ENCODE measurements at places on chromosomes 3 and 15.

DNA sequence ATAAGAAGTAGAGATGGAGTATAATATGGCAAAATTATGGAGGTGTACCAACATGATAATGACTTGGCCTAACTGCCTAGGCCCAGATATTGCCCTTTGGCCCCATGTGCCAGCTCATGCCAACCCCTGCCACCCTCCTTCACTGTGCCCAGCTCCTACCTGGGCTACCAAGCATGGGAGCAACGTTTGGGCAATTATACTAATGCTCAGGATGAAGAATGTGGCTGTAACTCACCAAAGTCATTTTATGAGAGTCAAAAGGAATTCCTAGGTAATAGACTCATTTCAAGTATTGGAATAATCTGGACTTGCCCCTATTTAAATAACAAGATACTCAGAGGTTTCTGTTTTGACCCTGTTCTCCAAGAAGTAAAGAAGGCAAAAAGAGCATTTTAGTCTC, 240.2 kb upstream of the IL12A start:
- no peak for DNase-seq

DNA sequence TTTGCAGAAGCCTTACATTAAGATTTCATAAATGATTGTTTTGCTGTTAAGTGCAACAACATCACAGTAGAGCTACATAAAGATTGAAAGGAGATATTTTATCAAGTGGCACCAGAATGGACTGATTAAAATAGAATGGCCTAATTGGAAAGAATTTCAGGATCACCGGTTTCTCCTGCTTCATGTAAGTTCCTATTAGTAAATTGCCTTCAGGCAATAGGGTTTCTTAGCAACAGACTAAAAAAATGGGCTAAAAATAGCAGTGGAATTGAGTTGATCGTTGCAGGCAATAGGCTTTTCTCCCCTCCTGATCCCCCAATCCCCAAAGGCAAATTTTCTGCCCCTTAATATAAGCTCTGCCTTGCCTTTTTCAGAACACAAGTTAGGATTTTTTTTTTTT, 917 bp downstream of the LNP1 start:
- DNase-seq, result peak; percentile 53

DNA sequence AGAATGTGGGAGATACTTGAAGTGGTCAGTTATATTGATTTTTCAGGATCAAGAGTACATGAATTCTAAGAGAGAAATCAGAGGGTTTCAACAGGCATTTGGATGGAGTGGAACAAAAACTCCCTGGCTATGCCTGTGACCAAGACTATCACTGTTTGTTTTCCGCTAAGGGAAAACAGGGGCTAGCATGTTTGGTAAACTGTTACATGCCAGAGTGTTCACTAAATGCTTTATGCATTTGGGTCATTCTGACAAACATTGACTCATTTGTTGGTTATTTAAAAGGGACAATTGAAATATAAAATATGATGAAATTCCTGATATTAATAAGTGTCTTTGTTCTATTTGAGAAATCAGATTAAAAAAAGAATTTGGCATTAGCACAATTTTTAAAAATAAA, 603.9 kb upstream of the KCNMB2 start:
- DNase-seq, result no peak

GRCh38 chr15:86327230-86327865, 247.7 kb downstream of the AGBL1 start:
- DNase-seq, result no peak

- no peak for DNase-seq
Measured at GRCh38 chr3:53104762-53105161, 25.5 kb downstream of the RFT1 start.

GRCh38 chr3:111585217-111585616, 9.9 kb downstream of the ZBED2 start:
- no peak for DNase-seq

DNA sequence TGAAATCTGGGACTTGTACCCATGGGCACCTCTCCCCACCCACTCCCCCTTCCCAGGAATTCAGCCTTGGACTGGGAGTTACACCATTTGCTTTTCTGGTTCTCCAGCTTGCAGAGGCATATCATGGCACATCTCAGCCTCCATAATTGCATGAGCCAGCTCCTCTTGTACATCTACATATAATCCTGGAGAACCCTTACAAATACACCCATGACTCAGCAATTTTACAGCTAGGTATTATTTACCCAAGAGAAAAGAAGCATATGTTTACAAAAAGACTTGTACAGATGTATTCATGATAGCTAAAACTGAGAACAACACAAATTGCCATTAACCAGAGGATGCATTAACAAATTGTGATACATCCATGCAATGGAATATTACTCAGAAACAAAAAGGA, 58.4 kb downstream of the RPLP1 start:
- DNase-seq, result no peak

DNA sequence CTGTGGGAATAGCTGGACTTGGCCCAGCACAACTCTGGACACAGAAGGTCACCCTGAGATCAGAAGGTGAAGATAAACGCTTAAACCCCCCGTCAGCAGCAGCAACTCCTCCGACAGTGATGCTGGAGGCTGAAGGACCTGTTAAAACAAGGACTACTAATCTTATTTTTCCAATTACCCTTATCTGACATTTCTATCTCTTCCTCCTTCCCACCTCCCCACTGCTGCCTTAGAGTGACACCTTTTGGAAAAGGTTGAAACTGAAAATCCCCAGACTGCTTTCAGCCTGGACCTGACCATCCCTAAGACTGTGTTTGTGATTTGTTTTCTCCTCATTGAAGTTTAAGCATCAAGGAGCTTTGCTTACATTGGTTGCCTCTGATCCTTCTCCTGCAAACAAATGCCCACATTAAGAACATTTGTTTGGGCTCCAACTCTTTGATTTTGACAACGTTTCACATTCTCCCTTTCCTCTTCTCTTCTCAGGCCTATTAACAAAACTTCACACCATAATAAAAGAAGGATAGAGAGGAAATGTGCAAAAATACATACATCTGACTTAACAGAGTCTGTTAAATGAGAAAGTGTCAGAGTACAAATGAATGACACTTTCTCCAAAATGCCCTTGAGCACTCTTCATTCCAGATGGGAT, 410.6 kb upstream of the WNT5A start:
- peak; percentile 53 for DNase-seq

DNA sequence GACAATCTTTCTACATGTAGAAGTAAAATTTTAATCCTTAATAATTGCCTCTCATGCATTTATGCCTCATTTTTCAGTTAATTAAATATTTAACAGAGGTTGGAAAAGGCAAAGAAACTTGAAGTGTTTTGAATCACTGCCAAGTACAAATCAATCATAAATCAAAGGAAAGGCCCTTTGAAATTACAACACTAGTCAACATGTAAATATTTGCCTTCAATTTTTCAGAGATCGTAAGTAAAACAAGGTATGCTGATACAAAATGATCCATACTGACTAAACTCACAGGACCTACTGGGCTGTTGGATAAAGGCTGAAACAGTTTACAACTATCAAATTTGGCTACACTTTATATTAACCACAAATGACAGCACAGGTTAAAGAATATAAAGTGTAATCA, 33.9 kb downstream of the ZBBX start:
- DNase-seq, result no peak

DNA sequence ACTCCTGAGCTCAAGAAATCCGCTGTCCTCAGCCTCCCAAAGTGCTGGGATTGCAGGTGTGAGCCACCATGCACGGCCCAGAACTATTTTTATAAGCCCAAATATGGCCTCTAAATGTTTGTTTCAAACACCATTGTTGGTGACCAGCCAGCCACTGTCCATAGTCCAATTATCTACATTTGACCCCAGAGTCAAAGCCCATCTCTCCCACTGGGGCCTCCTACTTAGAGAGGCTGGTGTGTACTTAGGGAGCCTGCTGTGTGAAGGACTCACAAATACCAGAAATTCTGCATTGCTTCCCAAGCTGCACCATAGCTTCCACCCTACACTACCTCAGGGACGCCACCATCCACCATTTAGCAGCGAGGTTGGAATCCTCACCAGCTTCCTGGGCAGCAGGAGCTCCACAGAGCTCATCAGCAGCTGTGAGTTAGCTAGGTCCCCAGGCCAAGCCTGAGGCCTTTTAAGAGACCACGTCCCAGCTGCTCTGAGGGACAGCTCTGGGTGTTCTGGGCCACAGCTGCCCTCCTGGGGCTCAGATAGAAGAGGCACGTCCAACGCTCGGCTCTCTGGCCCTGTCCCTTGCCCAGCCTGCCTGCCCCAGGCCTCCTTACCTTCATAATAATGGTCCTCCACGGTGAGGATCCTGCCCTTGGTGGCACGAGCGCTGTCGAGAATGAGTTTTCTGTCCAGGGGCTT, 29.5 kb downstream of the TKT start:
- DNase-seq, result no peak

DNA sequence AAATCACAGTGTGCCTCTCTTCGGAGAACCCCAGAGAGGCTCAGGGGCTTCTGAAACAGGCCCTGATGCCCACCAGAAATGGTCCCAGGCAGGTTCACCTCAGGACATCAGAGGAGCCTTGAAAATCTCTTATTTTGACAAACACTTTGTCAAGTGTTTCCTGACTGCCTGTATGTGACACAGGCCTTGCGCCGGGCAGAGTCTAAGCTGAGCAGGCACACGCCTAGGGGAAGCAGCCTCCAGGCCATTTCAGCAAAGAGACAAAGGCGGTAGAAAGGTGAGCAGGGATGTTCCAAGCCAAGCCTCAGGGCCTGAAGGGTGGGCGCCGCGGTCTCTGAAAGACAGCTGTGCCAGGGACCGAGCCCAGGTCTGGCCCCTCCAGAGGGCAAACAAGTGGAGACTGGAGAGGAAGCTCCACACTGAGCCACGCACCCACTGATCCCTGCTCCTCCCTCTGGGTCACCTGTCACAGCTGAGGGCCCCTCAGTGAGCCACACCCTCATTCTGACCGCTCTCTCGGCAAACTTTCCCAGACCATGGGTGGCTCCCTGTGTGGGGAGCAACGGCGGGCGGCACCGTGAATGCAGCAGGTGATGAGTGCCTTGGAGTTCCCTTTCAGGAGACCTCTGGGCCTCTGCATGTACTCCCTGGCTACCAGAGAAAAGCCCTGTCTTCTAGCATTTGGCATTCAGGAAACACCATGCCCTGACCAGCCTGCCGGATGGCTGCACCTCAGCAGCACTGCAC, 136.1 kb downstream of the ADAMTS17 start:
- DNase-seq, result no peak

GRCh38 chr3:161082063-161082462, 23.1 kb downstream of the B3GALNT1 start:
- peak; percentile 53 for DNase-seq

DNA sequence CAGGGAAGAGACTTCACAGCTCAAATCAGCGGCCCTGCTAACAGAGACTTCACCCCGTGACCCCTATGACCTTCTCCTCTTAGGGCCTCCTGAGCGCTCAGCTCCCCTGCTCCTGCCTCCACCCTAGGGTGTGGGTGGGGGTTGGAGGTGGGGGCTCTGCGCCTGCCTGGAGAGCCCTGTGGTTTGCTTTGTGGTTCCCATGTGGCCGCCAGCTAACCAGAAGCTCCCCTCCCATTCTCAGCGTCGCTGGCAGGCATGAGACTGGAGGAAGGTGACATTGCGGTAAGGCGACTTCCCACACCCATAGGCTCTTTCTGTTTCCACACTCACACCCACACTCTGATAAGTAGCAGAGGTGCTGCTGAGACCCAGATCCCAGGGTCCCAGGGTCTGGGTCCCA, 27.6 kb downstream of the XYLB start:
- DNase-seq, result no peak

DNA sequence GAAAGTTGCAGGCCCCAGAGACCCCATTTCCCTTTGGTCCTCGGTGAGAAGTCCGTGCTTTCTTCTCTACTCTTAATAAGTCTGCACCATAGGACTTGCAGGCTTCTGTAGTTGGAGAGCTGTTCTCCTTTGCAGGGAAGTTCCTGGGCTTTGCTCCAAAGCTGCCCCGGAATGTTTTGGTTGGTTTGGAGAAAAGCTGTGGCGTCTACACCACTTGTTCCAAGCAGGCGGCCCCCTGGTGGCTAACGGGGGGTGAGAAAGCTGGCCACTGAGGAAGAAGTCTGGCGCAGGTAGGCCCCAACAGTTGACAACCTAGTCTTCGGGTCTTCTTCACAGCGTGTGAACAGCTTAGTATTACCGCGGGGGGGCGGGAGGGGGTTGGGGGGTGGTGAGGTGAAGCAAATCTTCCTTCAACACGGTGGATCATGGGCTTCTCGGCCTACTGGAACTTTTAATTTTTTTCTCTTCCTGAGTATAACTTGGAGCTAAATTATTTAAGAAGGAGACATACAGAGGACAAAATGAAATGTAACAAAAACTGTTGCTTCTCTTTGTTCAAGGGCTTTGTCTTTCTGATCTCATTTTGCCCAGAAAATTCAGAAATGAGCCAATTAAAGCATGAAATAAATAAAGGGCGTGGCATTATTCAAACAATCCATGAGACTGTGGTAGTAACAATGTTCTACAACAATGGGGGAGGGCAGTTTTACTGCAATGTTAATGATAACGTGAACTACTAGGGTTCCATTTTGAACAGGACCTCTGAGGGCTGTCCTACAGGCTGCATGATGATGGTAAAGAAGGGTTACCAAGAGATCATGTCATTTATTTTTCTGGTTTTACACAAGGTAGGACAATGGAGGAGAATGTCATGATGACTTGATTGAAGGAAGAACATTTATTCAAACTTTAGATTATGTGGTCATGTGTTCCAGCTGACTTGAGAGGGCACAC, 2.2 kb upstream of the THRB start:
- DNase-seq, result no peak

- DNase-seq, result no peak
Measured at GRCh38 chr3:148255981-148256969, 441.4 kb upstream of the AGTR1 start.

- no peak for DNase-seq
Measured at GRCh38 chr15:63491979-63492378, 12.4 kb upstream of the USP3 start.

- no peak for DNase-seq
Measured at GRCh38 chr3:123587401-123587800, 2.5 kb upstream of the HACD2 start.

DNA sequence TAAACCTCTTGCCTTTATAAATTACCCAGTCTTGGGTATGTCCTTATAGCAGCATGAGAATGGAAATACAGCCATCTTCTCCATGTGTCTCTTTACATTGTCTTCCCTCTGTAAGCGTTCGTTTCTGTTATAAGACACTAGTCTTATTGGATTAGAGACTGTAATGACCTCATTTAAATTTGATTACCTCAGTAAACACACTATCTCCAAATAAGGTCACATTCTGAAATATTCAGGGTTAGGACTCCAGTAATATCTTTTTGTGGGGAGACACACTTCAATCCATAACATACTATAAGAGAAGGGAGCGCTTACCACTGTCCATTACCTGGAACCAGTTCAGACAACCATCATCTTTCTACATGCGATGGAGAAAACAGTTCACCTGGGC, 34.3 kb upstream of the CD47 start:
- DNase-seq, result no peak

DNA sequence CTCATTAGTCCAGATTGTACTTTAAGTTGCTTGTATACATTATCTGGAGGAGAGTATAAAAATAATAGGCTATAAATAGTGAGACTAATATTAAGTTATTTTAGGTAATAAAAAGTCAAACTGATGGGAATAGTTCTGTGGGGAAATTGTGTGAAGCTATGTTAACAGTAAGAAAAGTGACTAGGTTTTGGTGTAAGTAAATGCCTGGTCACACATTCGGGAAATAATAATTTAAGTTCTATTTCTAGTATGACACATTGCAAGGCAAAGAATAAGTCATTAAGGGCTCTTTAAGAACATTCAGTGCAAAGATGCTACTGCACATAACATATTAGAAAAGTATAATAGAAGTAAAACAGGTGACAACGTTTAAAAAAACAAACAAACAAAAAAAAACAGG, 18.8 kb upstream of the NRROS start:
- no peak for DNase-seq
